ENCODE measurements at places on chromosomes 2 and 18. TPM values are rescaled to one million over a fixed set of nuclear protein-coding genes. Genes with fewer than 3 reads are reported as not detected.

DNA sequence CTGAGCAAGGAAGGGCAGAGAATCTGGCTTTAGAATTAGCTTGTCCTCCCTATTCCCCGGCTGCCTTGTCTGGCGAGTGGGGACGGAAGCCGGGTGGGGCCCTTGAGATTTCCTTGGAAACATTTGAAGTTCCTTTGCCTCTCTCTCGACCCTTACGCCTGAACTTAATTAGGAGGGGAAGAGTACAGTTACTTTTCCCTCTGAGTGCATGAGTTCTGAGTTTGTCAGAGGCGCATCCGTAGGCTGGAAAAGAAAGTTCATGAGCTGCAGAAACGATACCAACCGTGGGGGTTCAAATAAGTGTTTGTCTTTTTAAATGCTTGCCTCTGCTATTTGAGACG lies 468 bp downstream of the PIKFYVE start:
- H3K27ac ChIP-seq, result peak overlapping the region; percentile 98
- H3K36me3 ChIP-seq, result peaks cover under 1% of the 10 kb centered on the region
- no peak for DNase-seq
- H3K4me1 ChIP-seq, result peaks cover 17% of the 10 kb centered on the region

DNA sequence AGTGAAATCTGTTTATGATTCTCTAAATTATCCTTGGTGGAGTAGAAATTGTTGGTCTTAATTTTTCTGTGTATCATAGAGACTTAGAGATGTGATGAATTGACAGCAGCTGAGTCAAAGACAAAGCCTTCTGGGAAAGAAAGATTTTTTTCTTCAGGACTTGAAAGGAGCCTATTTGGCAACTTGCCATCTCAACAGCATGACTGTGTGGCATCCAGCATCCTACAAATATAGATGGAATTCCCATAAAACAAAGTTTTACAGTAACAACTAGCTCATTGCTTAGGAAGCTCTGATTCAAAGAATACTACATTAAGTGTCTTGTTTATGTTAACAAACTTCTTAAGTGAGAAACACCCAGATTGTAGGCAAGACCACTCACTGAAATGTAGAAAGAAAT lies 79.2 kb upstream of the SETBP1 start:
- no peaks in the 10 kb centered on the region for H3K4me1 ChIP-seq
- no peak overlapping the region for H3K27ac ChIP-seq
- H3K36me3 ChIP-seq, result no peaks in the 10 kb centered on the region

GRCh38 chr2:35501076-35501475 lies 854.5 kb upstream of the CRIM1 start:
- no peaks in the 10 kb centered on the region for H3K36me3 ChIP-seq
- no peaks in the 10 kb centered on the region for H3K27me3 ChIP-seq
- H3K4me1 ChIP-seq, result no peaks in the 10 kb centered on the region
- H3K4me3 ChIP-seq, result no peak overlapping the region

The EVX2 gene
- 0.03 TPM for total RNA-seq

DNA sequence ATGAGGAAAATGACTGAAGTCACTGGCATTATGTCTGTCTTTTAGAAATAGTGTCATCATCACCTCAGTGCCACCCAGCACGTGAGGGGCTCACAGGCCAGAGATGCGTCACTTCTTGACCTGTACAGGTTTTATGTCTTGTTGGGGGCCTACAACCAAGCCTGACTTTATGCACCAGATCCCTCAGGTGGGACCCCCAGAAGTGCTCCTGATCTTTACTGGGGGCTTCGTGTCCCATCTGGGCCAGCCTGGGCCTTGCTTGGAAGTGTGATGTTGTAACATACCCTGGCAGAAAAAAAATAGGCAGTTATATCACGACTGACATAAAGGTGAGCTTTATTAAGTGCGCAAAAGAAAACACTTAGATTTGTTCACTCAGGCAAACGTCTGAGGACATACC lies 21.5 kb upstream of the GNAL start:
- no peak overlapping the region for H3K27ac ChIP-seq
- H3K4me1 ChIP-seq, result no peaks in the 10 kb centered on the region
- no peaks in the 10 kb centered on the region for H3K36me3 ChIP-seq
- H3K4me3 ChIP-seq, result no peak overlapping the region

The MARCO gene
- total RNA-seq, result not detected

The FHOD3 gene
- total RNA-seq, result 8.7 TPM

The ELOA2 gene
- not detected for total RNA-seq

DNA sequence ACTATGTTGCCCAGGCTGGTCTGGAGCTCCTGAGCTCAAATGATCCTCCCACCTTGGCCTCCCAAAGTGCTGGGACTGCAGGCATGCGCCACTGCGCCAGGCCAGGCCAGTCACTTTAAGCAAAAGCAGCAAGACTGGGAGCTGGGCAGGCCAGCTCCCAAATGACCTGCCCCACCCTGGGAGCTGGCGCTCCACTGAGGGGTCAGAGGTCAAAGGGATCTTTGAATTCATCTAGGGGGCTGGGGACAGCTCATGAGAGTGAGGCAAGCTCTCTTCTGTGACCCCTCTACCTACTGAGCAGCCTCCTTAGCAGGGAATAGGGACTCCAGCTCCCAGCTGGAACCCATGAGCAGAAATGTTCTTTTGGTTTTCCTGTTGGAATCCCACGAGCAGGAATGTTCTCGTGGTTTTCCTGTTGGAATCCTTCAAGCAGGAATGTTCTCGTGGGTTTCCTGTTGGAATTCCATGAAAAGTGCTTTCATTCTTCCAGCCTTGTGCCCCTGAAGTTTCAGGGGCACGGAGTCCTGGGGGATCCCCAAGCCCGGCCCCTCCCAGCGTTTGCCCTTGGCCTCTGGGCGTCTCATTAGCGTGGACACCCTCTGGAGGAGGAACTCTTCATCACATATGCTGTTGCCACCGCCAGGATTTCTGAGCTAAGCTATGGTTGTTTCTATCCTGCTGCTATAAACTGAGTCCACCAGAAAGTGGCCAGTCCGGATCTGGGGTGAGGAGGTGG lies 162.0 kb upstream of the HAAO start:
- peaks cover 24% of the 10 kb centered on the region for H3K4me1 ChIP-seq
- peak; percentile 39 for DNase-seq
- no peaks in the 10 kb centered on the region for H3K27me3 ChIP-seq

The CDCA7 gene
- total RNA-seq, result 95.5 TPM

DNA sequence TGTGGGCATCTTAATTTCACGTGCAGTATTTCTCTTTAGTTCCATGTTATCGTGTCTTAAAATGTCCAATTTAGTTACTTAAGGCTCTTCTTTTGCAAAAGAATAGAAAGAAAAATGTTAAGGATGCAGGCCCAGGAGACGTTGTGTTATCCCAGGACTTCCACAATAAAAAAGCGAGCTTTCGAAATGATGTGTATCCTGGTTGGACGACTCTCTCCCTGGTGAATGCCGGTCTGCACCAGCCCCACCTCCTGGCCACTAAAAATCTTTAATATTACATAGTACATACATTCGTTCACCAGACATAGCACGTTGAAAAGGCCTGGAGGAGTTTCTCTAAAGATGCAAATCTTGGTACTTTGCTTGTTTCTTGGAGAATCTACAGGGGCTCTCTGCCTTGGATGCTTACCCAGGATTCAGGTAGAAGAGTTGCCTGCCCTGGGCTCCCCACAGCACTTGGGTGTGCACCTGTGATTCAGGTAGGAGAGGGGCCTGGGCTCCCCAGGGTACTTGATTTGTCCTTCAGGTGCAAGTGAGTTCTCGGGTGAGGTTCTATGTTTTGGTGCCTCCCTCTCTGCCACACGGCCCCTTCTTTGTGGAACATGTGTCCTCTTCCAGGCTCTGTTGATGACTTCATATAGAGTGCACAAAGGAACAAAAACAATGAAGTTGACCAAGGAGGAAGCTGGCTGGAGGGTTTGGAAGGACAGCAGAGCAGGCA lies 26.6 kb downstream of the TWIST2 start:
- H3K27ac ChIP-seq, result no peak overlapping the region
- no peaks in the 10 kb centered on the region for H3K36me3 ChIP-seq
- DNase-seq, result no peak

DNA sequence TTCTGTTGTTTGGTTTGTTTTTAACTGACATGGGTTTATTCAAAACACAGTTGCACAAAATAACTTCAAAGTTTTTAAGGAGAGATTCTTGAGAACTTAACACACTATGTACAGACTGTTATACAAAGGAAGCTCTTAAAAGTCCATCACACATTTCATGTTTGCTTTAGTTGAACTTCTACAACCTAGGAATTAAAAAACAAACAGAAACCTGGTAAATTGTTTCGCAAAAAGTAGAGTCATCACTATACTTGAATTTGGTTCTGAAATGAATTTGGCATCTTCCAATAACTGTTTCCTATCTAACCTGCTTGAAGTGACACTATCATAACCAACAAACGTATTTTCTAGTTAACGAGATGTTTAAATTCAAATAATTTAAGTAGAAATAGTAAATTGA lies 21.8 kb downstream of the TRIP12 start:
- H3K4me1 ChIP-seq, result peaks cover 12% of the 10 kb centered on the region
- no peaks in the 10 kb centered on the region for H3K36me3 ChIP-seq
- DNase-seq, result no peak
- H3K4me3 ChIP-seq, result no peak overlapping the region

DNA sequence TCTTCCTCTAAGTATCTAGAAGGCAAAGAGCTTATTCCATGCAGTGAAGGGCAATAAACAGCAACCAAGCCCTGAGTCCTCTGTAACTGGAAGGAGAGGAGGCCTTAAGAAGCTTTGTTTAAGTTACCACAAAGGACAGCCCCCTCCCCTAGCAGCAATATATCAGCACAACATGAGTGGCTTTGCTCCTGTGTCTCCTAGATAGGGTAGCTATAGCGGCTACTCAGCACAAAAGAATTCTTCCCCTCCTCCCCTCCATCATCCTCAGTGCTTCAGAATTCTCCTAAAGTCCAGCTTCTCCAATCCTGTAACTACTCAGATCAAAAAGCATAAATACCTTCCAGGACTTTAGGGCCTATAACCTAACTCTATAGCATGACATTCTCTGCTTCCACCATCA lies 16.5 kb downstream of the SUMO1 start:
- peaks cover 7% of the 10 kb centered on the region for H3K36me3 ChIP-seq
- H3K4me1 ChIP-seq, result no peaks in the 10 kb centered on the region
- H3K27ac ChIP-seq, result peak overlapping the region; percentile 23
- H3K4me3 ChIP-seq, result no peak overlapping the region
- no peaks in the 10 kb centered on the region for H3K27me3 ChIP-seq

The SERPINB5 gene
- not detected for total RNA-seq

- H3K4me1 ChIP-seq, result peaks cover 20% of the 10 kb centered on the region
- DNase-seq, result no peak
- H3K4me3 ChIP-seq, result no peak overlapping the region
- peaks cover 38% of the 10 kb centered on the region for H3K36me3 ChIP-seq
- H3K27me3 ChIP-seq, result no peaks in the 10 kb centered on the region
Observed at GRCh38 chr2:63594660-63595059, 5.9 kb downstream of the MDH1 start.

GRCh38 chr2:96870626-96871255 lies 861 bp upstream of the SEMA4C start:
- DNase-seq, result peak; percentile 34
- H3K27me3 ChIP-seq, result no peaks in the 10 kb centered on the region
- H3K4me1 ChIP-seq, result peaks cover 48% of the 10 kb centered on the region
- peak overlapping the region; percentile 90 for H3K4me3 ChIP-seq
- H3K27ac ChIP-seq, result no peak overlapping the region
- no peaks in the 10 kb centered on the region for H3K36me3 ChIP-seq

The VSNL1 gene
- 102 TPM for total RNA-seq

The GCC2 gene
- 36.2 TPM for total RNA-seq
